ENCODE measurements at places on chromosomes 4 and X. TPM values are rescaled to one million over a fixed set of nuclear protein-coding genes. Genes with fewer than 3 reads are reported as not detected.

DNA sequence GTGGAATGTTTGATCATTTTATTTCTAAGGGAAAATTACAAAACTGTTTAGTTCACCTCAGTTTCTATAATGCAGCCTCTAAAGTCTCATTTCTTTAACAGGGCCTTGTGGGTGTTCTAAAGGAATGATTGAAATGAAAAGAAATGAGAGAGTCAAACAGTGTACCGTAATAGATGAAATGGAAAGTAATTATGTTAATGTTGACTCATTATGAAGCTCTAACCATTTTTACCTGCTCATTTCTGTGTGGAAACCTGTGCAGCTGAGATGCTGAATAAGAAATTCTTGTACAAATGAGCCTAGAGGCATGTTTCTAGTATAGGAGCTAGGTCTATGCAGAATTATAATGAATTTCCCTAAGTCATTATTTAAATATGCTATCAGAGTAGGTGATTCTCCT lies 45.2 kb upstream of the RPA4 start:
- DNase-seq = no peak

DNA sequence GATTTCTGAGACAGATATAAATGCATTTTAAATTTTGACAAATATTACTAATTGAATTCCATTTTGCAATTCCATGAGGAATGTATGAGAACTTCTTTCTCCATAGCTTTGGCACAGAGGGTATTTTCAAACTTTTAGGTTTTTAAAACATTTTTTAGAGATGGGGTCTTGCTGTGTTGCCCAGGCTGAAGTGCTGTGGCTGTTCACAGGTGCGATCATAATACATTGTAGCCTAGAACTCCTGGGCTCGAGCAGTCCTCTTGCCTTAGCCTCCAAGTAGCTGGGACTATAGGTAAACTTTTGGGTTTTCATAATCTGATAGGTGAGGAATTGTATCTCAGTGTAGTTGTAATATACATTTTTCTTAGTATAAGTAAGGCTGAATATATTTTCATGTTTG lies 53.4 kb downstream of the ANXA3 start:
- DNase-seq = no peak

DNA sequence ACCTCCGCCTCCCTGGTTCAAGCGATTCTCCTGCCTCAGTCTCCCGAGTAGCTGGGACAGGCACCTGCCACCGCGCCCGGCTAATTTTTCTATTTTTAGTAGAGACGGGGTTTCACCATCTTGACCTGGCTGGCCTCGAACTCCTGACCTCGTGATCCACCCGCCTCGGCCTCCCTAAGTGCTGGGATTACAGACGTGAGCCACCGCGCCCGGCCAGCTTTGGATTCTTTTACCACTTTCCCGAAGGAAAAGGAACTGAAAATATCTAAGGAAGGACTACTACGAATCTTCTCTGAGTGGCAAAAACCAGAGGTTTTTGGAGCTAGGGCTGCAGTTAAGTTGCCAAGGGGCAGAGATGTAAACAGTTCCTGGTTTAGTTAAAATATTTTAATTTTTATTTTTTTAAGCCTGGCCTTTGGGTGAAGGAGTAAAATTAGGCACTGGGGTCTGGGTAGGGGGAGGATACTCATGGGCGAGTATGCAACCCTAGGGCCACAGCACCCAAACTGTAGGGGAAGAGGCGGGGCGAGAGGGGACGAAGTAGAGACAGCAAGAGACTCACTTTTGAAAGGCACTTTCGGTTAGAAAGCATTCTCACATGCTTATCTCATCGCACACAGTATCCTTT lies 525 bp upstream of the CISD2 start:
- no peak for DNase-seq

- DNase-seq = no peak
These were observed 1.7 kb downstream of the ATP8A1 start for GRCh38 chr4:42655269-42655637.

The WNK3 gene
- polyA plus RNA-seq = 5.7 TPM

The YTHDC1 gene
- 188 TPM for polyA plus RNA-seq
